ENCODE measurements at places on chromosomes 2 and 18.

- DNase-seq, result no peak
These were observed 66.8 kb upstream of the FOSL2 start for GRCh38 chr2:28325567-28326468.

- DNase-seq, result no peak
These were observed 82.5 kb upstream of the ARL4C start for GRCh38 chr2:234579231-234579962.

- DNase-seq, result no peak
These were observed 59.9 kb downstream of the USP37 start for GRCh38 chr2:218508299-218508698.

DNA sequence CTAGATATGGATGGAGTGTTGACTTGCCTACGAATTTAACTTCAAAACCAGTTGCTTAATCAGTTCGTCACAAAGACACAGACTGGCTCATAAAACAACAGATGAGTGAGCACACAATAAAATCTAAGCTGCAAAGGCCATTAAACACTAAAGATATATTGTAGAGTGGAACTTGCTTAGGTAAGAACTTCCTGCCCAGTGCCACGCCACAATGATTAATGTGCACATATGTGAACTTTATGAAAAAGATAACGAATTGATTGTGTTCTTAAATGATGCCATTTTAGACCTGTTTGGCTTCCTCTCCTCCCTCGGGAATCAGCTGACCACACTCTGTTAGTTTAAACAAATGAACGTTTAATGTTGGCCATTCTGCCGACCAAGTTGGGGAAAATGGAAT, 2031.3 kb upstream of the CELF4 start:
- no peak for DNase-seq

GRCh38 chr18:49709347-49709690, 104.0 kb downstream of the ACAA2 start:
- no peak for DNase-seq

DNA sequence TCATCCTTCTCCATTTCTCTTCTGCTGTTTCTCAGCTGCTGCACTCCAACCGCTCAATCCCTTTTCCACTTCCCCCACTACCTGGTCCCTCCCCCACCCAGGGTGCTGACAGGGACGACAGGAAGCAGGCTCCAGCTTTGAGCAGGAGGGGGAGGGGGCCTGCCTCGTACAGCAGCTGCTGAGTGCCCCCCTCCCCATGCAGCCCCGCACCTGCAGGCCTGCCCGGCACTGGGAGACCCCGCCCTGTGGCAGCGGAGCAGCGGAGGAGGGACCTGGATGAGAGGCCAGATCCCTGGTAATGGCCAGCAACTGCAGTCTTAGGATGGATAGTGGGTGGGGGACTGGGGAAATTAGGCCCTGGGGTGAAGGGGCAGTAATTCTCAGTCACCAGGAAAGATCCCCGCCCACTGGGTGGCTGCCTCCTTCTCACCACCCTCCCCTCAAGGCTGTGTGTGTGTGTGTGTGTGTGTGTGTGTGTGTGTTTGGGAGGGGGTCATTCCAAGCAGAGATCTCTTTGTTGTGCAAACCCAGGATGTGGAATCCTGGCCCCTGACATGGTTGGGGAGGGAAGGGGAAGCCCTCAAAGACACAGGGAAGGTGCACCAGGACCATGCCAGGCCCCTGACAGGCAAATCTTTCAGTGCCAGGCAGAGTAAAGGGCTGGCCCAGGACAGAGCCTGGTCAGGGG, 6.8 kb upstream of the CRYBA2 start:
- no peak for DNase-seq

- DNase-seq, result no peak
These were observed 38.3 kb upstream of the DLX1 start for GRCh38 chr2:172046866-172047565.

- DNase-seq, result no peak
These were observed 207.1 kb downstream of the KCNS3 start for GRCh38 chr2:18085593-18085992.

GRCh38 chr2:150389447-150389846, 98.0 kb downstream of the RND3 start:
- DNase-seq, result no peak

DNA sequence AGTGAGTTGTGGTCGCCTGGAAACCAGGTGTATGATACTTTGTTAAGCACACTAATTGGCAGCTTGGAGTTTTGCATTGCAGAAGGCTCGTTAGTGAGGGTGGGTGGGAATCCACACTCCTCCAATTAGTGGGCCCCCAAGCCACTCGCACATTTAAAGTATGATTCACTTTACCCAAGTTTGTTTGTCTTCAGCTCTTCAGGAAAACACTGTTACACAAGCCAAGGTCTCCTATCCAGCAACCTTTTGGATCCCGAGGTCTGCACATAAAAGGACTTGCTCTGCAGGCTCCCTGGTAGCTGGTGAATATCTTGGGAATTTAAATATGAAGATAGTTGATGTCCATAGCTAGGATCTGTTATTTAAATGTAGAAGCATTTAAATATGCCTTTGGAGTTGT, 66.1 kb downstream of the NPAS2 start:
- DNase-seq, result no peak

DNA sequence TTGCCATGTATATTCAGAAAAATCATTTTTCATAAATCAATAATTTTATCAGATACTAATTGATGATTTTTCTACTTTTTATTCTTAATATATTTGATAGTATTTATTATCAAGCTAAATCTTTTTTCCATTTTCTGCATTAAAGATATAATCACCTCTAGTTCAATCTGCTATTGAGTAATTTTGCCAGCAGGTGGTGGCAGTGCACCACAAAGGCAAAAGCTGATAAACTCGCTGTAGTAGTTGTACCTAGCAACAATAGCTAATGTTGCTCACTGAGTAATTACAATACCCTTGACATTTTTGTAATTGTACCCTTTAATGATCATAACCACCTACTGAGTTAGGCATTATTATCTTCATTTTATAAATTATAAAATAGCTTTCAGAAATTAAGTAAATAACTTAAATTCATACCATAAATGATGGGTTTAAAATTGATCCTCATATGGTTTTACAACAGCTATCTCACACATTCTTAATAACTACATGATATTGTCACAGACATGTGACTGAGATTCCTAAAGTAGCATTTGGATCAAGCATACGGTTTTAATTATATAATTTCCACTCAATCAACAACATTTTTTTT, 52.0 kb upstream of the CALCRL start:
- no peak for DNase-seq

DNA sequence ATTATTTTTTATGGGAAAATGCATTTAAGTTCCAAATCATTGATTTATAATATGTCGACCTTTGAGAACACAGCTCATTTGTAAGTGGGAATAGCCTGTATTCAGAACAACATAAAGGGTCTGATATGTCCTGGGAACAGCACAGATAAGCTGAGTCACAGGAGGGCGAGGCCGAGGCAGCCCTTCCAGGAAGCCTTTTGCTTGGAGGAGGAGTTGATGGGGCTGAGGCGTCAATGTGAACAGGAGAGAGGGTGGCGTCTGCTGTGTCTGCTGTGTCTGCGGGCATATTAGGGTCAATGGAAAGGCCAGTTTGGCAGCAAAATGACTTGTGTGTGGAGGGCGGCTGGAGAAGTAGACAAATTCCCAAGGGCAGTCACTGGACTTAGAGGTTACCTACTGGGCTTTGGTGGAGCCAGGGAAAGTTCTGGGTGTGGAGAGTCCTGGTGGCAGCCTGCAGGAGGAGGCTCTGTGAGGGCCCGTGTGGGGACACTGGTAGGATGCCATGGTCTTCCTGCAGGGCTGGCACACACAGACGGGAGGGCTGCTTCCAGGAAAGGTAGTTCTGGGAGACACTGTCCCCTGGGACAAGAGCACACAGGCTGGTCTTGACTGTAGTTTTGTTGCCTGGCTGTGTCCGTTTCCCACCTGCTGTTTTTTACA, 128.1 kb downstream of the GLI2 start:
- DNase-seq, result no peak

- DNase-seq, result no peak
These were observed 3.9 kb upstream of the MBD2 start for GRCh38 chr18:54228364-54228763.

- no peak for DNase-seq
These were observed 126.2 kb downstream of the METTL8 start for GRCh38 chr2:171307560-171307959.

DNA sequence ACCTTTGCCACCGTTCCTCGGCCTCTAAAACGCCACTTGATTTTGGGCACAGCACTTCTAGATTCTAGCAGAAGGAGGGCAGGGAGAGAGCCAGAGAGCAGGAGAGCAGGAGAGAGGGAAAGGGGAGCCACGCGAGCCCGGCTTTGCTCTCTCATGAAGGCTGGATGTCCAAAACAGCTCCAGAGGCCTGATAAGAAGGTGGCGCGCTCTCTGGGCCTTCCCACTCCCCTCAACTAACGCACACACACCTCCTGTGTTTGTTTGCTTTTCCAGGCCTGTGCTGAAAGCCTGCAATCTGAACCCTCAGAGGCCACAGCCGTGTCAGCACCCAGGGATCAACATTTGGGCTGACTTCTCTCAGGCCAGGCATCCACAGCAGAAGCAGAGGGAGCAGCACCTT, 184.8 kb upstream of the SOX11 start:
- no peak for DNase-seq

DNA sequence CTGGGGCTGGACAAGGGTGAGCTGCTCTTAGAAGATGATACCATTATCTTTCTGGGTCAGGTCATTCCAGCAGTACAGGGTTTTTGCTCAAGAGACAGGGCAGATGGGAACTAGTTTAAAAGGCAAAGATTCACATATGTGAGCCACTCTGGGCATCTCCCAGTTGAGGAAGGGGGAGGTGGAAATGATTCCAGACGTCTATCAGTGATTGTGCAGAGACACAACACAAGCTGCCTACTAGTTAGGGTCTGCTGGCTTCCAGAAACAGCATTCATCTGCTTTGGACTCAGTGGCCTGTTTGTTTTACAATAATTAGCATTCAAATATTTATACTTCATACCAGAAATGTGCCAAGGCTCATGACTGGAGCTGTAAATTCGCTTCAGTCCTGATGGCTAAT, 32.3 kb downstream of the ST6GAL2 start:
- DNase-seq, result no peak

- DNase-seq, result no peak
These were observed 323.0 kb upstream of the NT5C1B start for GRCh38 chr2:18912225-18912888.

- peak; percentile 41 for DNase-seq
These were observed 123.0 kb downstream of the NFATC1 start for GRCh38 chr18:79518683-79519128.

GRCh38 chr2:196170606-196171247, 651 bp downstream of the STK17B start:
- DNase-seq, result no peak

DNA sequence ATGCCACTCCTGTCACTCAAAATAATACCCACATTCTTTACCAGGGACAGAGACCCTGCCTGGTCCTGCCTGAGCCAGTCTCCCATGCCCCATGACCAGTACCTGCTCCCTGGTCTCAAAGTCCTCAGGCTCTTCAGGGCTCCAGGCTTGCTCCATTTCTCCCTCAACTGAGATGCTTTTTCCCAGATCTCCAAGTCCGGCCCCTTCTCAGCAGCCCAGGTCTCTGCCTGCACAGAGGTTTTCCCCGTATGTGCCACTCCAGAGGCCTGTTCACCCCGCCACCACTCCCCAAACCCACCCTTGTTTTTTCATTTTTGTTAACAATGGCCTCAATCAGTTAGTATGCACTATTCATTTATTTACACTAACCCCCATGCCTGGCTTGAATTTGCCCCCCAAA, 499.5 kb upstream of the MYT1L start:
- DNase-seq, result peak; percentile 23

DNA sequence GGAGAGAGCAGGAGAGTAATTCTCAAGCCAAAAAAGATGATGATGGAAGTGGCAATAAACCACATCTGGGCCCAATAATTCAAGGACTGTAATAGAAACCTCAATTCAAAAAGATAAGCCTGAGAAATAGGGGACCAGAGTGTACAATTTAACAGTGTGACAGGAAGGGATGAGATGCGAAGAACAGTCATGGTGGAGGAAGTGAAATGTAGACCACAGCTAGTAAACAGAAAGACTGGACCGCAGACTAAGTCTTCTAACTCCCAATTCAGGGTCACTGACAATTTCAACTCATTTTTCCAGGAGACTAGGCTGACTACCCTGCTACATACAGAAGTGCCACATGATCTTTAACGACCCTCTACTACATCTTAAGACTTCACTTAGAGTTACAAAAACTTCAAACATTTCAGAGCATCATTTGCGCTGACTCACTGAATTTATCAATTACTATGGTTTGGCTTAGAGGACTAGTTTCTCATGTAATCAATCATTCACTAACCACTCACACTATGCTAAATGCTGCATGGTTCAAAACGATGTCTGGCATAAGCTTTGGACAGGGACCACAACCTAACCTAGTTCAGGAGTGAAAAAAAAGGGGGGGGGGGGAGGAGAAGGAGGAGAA, 9.0 kb downstream of the CUL3 start:
- no peak for DNase-seq

GRCh38 chr2:29281086-29281915, 166.1 kb downstream of the CLIP4 start:
- DNase-seq, result peak; percentile 31

DNA sequence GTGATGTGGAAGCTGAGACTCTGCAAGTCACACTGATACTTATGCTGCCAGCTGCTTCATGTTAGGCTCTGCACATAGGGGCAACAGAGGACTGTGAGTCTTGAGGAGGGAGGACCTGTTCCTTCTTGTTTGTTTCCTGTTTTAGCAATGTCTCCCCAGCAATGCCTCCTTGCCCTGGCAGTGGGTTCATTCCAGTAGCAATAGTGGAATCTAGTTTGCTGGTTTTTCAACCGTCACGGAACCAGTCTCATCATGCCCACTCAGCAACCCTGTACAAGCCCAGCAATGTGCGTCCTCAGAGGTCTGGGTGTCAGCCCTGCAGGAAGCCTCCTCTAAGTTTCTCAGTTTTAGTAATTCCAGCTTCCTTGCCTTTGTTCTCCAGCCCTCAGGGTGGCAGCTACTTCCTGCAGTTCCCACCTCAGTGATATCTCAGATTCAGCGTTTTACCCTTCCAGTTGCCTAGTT, 20.5 kb upstream of the ITGB6 start:
- no peak for DNase-seq

- no peak for DNase-seq
These were observed 4.0 kb downstream of the REEP1 start for GRCh38 chr2:86333378-86333777.

GRCh38 chr2:42281416-42282081, 79.5 kb downstream of the COX7A2L start:
- DNase-seq, result no peak

DNA sequence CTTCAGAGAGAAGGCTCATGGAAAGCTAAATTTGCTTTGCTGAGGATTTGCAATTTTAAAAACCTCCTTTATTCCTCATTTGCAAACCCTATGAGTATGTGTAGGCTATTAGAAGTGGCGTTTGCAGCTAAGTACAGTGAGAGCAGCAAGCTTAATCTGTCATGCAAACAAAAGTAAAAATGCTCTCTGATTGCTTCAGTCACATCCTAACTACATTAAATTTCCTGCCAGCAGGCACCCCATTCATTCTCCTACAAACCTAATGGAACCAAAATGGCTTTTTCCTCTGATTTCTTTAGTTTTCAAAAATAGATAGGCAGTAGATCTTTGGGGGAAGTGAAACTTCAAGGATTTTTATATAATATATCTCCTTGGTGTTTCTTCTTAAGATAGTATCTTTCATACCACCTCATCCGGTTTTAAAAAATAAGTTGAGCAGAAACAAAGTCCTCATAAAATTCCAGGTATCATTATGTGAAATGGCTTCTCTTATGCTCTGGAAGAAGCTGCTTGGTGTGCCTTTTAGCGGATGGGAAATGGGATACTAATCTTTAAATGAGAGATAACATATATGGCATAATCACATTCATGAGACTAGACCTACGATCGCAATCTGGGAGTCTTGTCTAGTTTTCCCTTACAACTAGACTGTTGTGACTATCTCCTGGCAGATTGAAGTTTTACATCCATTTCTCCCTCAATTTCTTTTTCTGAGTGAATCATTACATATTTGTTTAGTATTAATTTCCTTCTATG, 49.1 kb downstream of the CLIP4 start:
- no peak for DNase-seq
